ENCODE measurements at places on chromosomes 11 and 22. TPM values are rescaled to one million over a fixed set of nuclear protein-coding genes. Genes with fewer than 3 reads are reported as not detected.

The GAL3ST1 gene
- not detected for total RNA-seq

- DNase-seq, result no peak
- no peaks in the 10 kb centered on the region for H3K27me3 ChIP-seq
- peaks cover 68% of the 10 kb centered on the region for H3K36me3 ChIP-seq
- peaks cover 49% of the 10 kb centered on the region for H3K4me1 ChIP-seq
Measured at GRCh38 chr11:108198833-108199232, 23.6 kb downstream of the NPAT start.

DNA sequence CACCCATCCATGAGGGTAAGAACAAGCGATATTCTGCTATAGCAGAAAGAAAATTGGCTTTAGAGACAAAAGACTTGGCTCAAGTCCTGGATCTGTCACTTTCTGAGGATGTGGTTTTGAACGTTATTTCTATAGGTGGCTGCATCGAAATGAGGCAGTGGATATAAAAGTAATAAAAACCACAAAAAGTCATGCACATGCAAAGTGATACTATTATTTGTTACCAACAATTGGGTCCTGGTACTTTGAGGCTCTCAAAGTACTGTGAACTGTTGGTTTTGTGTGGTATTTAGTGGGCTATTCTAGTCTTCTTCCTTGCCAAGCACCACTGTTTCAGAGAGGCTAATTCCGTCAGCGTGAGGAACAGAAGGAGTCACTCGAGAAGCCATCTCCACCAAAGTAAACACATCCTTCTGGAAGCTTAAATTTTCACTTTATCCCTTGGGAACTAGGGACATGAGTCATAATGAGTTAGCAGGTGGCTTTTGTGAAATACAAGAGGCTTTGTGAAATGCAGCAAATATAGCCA, 13.1 kb downstream of the UBASH3B start:
- peaks cover 2% of the 10 kb centered on the region for H3K27me3 ChIP-seq
- no peak overlapping the region for H3K4me3 ChIP-seq
- H3K27ac ChIP-seq, result no peak overlapping the region
- no peak for DNase-seq
- peaks cover 37% of the 10 kb centered on the region for H3K4me1 ChIP-seq
- peaks cover 22% of the 10 kb centered on the region for H3K36me3 ChIP-seq

DNA sequence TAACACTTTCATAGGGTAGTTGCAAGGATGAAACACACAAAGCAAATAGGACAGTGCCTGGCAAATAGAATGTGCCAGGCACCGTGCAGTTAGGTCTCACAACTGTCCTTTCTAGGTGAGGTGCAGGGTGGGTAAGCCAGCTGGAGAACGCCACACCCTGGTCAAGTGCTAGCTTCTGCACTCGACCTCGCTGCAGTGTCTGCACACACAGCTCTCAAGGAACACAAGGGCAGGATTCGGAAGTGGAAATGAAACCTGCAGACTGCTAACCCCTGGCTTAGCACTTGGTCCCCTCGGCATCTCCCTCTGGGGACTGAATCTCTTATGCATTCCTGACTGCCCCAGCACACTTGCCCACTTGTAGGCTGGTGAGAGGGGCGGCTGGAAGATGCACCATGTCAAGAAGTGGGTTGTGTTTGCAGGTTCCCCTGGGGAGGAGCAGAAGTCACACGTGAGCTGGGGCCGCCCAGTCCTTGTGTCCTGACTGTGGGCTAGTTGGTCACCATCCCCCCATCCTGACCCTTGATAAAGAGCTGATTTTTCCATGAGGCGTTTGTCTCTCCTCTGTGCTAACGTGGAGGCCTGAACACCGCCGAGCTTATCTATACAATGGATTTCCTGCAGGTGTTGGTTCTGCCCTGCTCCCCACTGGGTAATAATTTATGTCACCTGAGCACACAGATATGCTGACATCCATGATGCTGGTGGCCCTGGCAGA, 89.0 kb downstream of the MICAL2 start:
- peaks cover 71% of the 10 kb centered on the region for H3K36me3 ChIP-seq
- DNase-seq, result peak; percentile 42
- no peaks in the 10 kb centered on the region for H3K27me3 ChIP-seq
- H3K27ac ChIP-seq, result peak overlapping the region; percentile 98
- peak overlapping the region; percentile 88 for H3K4me3 ChIP-seq

GRCh38 chr11:131658952-131659351, 288.5 kb downstream of the NTM start:
- no peaks in the 10 kb centered on the region for H3K4me1 ChIP-seq
- no peak for DNase-seq
- no peak overlapping the region for H3K4me3 ChIP-seq

DNA sequence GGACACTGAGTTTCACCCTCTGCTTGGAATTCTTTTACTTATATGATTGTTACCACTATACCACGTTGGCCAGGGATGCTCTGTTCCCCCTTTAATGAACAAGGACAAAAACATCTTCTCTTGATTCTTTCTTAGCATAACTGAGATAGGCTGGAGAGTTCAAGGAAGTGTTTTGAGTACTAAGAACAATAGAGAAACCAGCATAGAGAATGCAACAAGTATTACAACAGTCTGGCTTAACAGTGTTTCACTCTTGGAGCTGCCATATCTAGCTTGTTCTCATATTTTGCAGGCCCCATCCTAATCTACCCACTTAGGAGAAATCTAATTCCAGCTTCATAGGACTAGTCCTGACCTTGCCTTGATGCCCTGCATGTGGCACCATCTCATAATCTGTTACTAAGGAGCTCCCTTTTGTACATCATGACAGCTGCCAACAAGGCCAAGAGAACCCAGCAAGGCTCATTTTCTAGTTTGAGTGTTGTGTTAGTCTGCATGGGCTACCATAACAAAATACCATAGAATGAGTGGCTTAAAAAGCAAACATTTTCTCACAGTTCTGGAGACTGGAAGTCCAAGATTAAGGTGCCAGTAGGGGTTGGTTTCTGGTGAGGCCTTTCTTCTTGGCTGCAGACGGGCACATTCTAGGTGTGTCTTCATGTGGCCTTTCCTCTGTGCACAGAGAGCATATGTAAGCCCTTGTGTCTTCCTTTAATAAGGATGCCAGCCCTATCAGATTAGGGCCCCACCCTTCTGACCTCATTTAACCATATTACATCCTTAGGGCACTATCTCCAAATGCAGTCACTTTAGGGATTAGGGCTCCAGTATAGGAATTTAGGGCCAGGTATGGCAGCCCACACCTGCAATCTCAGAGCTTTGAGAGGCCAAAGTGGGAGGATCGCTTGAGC, 37.8 kb downstream of the PACS1 start:
- DNase-seq, result no peak
- peaks cover 31% of the 10 kb centered on the region for H3K36me3 ChIP-seq
- H3K27me3 ChIP-seq, result no peaks in the 10 kb centered on the region
- H3K27ac ChIP-seq, result peak overlapping the region; percentile 48
- peaks cover 72% of the 10 kb centered on the region for H3K4me1 ChIP-seq

The PRR33 gene
- 0.08 TPM for total RNA-seq

- no peak overlapping the region for H3K4me3 ChIP-seq
- peaks cover 36% of the 10 kb centered on the region for H3K4me1 ChIP-seq
- peaks cover under 1% of the 10 kb centered on the region for H3K36me3 ChIP-seq
- no peak for DNase-seq
Measured at GRCh38 chr22:43147821-43148220, 3.5 kb upstream of the TSPO start.

DNA sequence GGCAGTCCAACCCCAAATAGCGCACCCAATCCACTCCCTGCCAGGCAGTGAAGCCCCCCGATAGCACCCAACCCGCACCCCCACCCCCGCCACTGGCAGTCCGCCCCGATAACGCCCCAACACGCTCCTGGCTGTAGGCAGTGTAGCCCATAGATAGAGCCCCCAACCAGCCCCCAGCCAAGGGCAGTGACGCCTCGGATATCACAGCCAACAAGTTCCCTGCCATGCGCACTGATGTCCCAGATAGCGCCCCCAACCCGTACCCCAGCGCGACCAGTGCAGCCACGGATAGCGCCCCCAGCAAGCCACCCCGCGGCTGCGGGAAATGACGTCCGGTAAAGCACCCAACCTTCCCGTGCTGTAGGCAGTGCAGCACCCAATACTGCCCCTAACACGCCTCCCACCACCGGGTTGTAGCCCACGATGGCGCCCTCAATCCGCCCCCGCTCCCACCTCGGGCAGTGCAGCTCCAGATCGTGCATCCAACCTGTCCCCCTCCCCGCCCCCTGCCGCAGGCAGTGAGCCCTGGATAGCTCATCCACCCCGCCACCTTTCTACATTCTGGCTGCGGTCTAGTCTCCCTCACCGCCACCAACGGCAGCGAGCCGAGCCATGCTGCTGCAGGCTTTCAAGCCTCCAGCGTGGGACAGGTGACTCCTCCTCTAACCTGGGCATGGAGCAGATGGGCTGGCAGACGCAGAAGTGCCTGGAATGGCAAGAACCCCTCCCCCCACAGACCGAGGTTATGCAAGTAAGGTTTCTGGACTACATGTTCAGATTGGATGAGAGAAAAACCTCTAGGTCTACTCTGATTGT, 625 bp downstream of the RFPL2 start:
- peaks cover 75% of the 10 kb centered on the region for H3K4me1 ChIP-seq
- H3K27ac ChIP-seq, result peak overlapping the region; percentile 25
- H3K27me3 ChIP-seq, result peaks cover 15% of the 10 kb centered on the region
- H3K4me3 ChIP-seq, result peak overlapping the region; percentile 74
- no peaks in the 10 kb centered on the region for H3K36me3 ChIP-seq
- DNase-seq, result peak; percentile 43

GRCh38 chr11:28738549-28738948, 630.4 kb downstream of the METTL15 start:
- H3K27me3 ChIP-seq, result no peaks in the 10 kb centered on the region
- H3K4me3 ChIP-seq, result no peak overlapping the region
- H3K4me1 ChIP-seq, result no peaks in the 10 kb centered on the region
- DNase-seq, result no peak

DNA sequence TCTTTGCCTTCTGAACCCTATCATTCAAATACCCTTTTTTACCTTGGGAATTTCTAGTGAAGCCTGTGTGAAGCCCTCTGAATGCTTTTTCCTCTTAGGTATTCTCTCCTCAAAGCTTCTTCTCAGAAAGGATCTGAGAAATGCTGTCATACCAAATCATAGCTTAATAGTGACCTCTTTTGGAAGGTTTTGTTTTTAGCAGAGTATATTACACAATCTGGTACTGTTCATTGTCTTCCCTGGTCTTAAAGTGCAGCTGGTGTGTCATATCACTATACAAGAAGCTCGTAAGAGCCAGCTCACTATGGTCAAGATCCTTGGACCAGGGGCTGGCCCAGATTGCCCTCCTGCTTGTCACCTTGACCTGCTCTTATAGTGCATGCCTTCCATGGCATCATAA, 204.4 kb upstream of the ANO5 start:
- no peak overlapping the region for H3K4me3 ChIP-seq
- no peaks in the 10 kb centered on the region for H3K36me3 ChIP-seq

DNA sequence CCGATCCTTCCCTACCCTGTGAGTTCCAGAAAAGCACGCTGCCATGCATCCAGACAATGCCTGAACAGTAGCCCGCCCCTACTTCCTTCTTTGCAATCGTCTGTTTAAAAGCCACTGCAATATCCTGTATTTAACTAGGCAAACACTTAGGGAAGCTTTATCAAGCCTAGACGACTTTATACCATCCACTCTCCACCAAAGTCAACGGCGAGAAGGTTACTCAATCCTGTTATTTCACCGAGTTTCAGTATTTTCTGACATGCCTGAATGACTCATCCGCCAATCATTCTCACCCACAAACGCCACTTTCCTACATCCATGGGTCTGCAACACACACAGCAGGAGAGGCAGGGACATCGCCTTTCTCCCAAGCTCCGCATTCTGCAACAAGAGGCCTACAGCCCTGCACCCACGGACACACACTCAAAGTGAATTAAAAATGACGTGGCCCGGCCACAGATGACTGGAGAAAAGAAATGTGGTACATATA, 9.3 kb downstream of the CELSR1 start:
- H3K27ac ChIP-seq, result no peak overlapping the region
- H3K36me3 ChIP-seq, result no peaks in the 10 kb centered on the region
- peaks cover 4% of the 10 kb centered on the region for H3K4me1 ChIP-seq
- H3K4me3 ChIP-seq, result no peak overlapping the region
- no peak for DNase-seq

DNA sequence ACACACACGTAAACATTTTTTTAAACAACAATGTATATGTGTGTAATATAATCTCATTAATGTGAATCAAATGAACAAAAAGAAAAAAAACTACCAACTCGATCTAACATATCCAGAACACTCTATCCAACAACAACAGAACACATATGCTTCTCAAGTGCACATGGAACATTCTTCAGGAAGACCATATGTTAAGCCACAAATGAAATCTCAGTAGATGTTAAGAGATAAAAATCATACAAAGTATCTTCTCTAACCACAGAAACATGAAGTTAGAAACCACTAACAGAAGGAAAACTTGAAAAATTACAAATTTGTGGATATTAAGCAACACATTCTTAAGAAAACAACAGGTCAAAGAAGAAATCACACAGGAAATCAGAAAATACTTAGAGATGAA, 25.5 kb upstream of the TMEM45B start:
- no peaks in the 10 kb centered on the region for H3K27me3 ChIP-seq
- no peak overlapping the region for H3K4me3 ChIP-seq
- H3K27ac ChIP-seq, result no peak overlapping the region
- no peaks in the 10 kb centered on the region for H3K36me3 ChIP-seq

DNA sequence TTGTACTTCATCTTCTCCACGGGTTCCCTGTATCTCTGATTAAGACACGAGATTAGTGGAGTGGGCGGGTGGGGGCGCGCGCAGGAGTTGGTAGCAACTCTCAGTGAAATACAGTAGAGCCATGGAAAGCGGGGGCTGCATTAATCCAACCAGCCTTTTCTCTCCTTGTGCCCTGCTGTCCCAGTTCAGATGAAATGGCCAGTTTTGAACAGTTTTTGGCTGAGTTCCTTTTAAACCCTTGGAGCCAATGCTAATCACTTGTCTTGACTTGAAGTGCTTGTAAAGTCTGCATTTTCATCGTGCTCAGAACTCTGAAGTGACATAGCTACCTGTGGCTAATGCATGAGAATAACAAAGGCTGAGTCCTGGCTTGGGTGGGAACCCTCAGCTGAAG, 734 bp upstream of the TMEM123 start:
- peak overlapping the region; percentile 96 for H3K4me3 ChIP-seq
- DNase-seq, result no peak
- no peaks in the 10 kb centered on the region for H3K27me3 ChIP-seq
- H3K36me3 ChIP-seq, result peaks cover 35% of the 10 kb centered on the region
- peaks cover 77% of the 10 kb centered on the region for H3K4me1 ChIP-seq
- H3K27ac ChIP-seq, result peak overlapping the region; percentile 93

The LRRC32 gene
- total RNA-seq, result 7.4 TPM

DNA sequence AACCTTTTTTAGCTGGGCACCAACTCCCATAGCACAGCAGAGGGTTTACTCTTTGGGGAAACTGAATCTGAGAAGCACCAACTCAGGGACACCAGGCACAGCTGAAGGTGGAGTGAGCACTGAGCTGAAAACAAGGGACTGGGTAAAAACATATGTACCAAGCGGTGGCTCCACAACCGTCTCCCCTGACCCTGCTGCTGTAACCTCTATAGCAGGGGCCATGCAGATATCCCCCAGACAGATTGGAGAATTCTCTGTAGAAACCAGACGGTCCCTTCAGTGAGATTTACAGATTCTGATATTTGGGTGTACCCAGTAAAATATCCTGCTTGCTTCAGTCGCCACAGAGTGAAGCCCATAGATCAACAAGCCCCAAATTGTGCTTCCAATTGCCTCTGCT, 4.3 kb upstream of the SNX32 start:
- peaks cover 26% of the 10 kb centered on the region for H3K27me3 ChIP-seq
- H3K27ac ChIP-seq, result no peak overlapping the region
- DNase-seq, result no peak
- no peak overlapping the region for H3K4me3 ChIP-seq
- H3K4me1 ChIP-seq, result peaks cover 31% of the 10 kb centered on the region
- peaks cover 6% of the 10 kb centered on the region for H3K36me3 ChIP-seq

All from activated CD4-positive, alpha-beta memory T cell treated with anti-CD3 and anti-CD28 coated beads, Interleukin-2, amount 10 ng/mL, durations not matched to agents 7 days and 5 days (primary cell).